ENCODE measurements at places on chromosomes 4 and X. TPM values are rescaled to one million over a fixed set of nuclear protein-coding genes. Genes with fewer than 3 reads are reported as not detected.

The BTC gene
- not detected for total RNA-seq

DNA sequence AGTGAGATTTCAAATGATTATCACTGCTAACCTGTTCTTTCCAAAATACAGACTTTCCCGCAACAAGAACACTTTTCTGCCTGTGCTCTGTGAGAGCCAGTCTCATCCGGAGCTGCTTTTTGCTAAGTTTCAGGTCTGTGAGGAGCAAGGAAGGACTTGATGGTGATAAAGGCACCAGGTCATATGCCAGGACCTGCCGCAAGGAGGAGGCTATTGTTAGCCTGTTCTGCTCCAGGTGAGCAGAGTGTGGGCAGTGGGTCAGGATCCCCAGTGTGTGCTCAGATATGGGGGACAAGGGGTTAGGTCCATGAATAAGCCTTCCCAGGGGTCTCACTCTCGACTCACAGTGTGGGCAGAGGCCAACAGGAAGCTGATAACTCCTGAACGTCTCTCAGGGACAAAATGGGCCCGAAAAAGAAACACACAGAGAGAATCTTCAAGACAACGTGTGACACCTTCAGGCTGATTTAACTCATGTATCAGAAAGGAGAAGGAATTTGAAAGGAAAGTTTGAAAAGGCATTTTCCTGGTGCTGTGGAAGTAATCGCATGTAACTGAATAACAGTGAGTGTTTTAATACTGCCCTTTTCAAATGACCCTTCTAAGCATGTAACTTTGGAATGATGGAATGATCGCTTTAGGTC is 57.7 kb upstream of the PDLIM3 start:
- H3K27ac ChIP-seq, result no peak overlapping the region
- DNase-seq, result no peak
- H3K27me3 ChIP-seq, result peaks cover 3% of the 10 kb centered on the region
- no peak overlapping the region for H3K4me3 ChIP-seq

DNA sequence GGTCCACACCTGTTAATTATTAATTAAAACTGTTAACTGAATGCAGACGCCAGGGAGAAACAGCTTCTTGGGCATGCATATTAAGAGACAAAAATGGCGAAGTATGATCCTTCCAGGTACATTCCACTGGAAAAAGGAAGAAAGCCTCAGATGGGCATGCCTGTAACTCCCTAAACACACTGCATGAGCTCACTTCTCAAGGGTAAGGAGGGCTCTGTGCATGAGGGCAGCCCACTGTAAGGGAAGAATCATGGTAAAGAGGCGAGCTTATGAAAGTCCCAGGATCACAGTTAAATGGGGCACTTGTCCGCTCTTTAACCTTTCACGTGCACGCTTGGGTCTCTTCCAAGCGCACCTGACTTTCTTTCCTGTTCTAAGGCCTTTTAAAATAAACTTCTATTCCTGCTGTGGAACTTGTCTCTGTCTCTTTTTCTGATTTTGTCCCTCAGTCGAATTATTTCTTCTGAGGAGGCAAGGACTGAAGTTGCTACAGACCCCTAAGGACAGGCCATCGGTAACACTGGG is 321.7 kb downstream of the PPP1R2C start:
- no peak overlapping the region for H3K27ac ChIP-seq
- H3K27me3 ChIP-seq, result no peaks in the 10 kb centered on the region
- H3K4me1 ChIP-seq, result no peaks in the 10 kb centered on the region
- H3K4me3 ChIP-seq, result no peak overlapping the region

The SSR4 gene
- total RNA-seq, result 118 TPM

- H3K4me3 ChIP-seq, result no peak overlapping the region
- no peak for DNase-seq
- H3K4me1 ChIP-seq, result no peaks in the 10 kb centered on the region
- no peaks in the 10 kb centered on the region for H3K27me3 ChIP-seq
- no peak overlapping the region for H3K27ac ChIP-seq
Observed at GRCh38 chr4:139007640-139008039, 7.9 kb upstream of the NOCT start.

DNA sequence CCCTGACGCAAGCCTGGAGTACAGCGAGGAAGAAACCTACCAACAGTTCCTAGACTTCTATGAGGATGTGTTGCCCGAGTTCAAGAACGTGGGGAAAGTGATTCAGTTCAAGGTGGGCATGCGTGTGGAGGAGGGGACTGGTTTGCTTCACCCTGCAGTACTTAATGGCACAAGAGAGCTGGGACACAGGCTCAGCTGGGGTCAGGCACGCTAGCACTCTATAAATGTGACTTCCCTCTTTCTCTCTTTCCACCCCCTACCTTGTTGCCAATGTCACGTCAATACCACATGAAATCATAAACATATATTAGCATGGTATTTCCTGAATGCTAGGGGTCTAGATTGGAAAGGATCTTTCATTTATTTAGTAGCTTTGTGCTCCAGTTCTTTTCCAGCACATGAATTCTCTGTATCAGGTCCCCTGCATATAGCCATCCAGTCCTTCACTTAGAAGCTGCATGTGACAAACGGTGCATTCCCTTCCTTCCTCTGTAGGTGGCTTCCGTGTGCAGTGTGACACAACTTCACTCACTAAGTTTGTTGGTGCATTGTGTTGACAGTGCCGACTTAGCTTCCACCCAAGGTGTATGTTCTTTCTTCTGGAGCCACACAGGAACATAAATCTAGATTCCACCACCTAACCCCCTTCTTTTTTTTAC is 25.6 kb downstream of the ZRSR2 start:
- no peaks in the 10 kb centered on the region for H3K27me3 ChIP-seq
- peak; percentile 33 for DNase-seq
- H3K4me1 ChIP-seq, result peaks cover 4% of the 10 kb centered on the region

GRCh38 chr4:145177511-145177905 is 2.9 kb downstream of the OTUD4 start:
- no peaks in the 10 kb centered on the region for H3K4me1 ChIP-seq
- peak overlapping the region; percentile 58 for H3K27ac ChIP-seq
- peaks cover 4% of the 10 kb centered on the region for H3K36me3 ChIP-seq
- no peaks in the 10 kb centered on the region for H3K27me3 ChIP-seq

The SPANXN3 gene
- total RNA-seq, result not detected

- no peaks in the 10 kb centered on the region for H3K4me1 ChIP-seq
- DNase-seq, result no peak
- H3K27me3 ChIP-seq, result 0 out of 2 replicates have a peak, but pooled peaks cover 2% of the 10 kb centered on the region
Observed at GRCh38 chr4:100983426-100983825, 363.9 kb downstream of the PPP3CA start.

The ETDB gene
- total RNA-seq, result not detected

- no peaks in the 10 kb centered on the region for H3K27me3 ChIP-seq
- H3K36me3 ChIP-seq, result no peaks in the 10 kb centered on the region
- peak overlapping the region; percentile 70 for H3K27ac ChIP-seq
- peak; percentile 77 for DNase-seq
Observed at GRCh38 chr4:24024605-24025004, 134.8 kb upstream of the PPARGC1A start.

GRCh38 chrX:153459986-153460385 is 10.4 kb downstream of the HAUS7 start:
- H3K4me1 ChIP-seq, result no peaks in the 10 kb centered on the region
- H3K36me3 ChIP-seq, result peaks cover under 1% of the 10 kb centered on the region
- H3K27me3 ChIP-seq, result no peaks in the 10 kb centered on the region
- no peak overlapping the region for H3K4me3 ChIP-seq
- peak; percentile 79 for DNase-seq
- H3K27ac ChIP-seq, result no peak overlapping the region

DNA sequence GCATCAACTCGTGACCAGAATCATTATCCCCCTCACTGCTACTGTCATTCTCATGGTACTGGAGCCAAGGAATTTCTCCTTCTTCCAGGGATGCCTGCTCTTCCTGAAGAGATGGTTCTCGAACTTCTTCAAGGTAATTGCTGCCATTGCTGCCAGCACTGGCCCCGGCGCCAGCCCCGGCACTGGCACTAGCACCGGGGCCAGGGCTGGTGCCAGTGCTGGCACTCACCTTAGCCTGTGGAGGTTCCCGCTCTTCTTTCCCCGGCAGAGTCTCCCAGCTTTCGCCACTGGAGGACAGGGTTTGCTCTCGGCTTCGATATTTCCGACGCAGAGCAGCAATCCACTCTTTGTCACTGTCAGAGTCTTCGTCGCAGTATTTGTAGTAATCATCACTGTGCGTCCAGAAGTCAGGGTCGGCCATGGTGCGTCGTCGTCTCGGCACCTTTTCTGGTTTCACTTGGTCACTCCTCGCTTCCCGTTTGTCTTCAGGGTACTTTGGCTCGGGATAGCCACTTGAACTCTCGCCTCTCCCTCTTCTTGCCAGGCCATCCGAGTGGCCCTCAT is 3.4 kb downstream of the PJA1 start:
- H3K4me1 ChIP-seq, result no peaks in the 10 kb centered on the region
- no peak overlapping the region for H3K4me3 ChIP-seq
- no peak for DNase-seq

DNA sequence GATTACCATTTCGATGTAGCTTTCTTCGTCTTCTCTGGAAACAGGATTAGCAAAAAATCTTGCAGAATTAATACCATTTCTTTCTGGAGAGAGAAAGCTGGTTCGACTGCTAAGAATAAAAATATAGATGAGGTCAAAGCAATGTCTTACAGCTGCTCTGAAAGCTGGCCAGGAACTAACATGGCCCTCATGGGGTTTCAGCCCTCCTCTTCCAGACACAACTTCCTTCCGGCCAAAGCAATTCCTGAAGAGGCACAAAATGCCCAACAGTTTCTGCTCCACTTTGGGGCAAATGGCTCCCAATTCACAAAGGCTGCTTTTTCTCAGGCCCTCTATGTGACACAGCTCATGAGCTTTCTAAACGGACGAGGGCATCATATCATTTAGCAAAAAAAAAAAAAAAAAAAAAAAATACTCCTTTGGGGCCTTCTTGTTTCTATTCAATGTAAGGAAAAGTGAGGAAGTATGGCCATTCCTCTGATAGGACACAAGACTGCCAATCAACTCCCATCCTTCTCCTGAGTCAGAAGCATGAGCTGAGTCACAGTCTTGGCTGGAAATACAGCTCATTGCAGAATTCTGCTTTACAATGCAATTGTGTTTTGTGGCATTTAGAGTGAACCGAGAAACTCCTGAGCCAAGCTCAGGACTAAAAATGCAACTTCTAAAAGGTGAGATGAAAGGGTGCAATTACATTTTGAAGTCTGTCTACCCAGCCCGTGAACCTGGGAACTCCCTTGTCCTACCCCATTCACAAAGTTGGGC is 42.7 kb upstream of the CTAG2 start:
- H3K4me3 ChIP-seq, result no peak overlapping the region

The RBMX2 gene
- total RNA-seq, result 8.8 TPM

- DNase-seq, result no peak
- H3K4me1 ChIP-seq, result peaks cover 5% of the 10 kb centered on the region
Observed at GRCh38 chr4:123114915-123115756, 192.7 kb upstream of the NUDT6 start.

DNA sequence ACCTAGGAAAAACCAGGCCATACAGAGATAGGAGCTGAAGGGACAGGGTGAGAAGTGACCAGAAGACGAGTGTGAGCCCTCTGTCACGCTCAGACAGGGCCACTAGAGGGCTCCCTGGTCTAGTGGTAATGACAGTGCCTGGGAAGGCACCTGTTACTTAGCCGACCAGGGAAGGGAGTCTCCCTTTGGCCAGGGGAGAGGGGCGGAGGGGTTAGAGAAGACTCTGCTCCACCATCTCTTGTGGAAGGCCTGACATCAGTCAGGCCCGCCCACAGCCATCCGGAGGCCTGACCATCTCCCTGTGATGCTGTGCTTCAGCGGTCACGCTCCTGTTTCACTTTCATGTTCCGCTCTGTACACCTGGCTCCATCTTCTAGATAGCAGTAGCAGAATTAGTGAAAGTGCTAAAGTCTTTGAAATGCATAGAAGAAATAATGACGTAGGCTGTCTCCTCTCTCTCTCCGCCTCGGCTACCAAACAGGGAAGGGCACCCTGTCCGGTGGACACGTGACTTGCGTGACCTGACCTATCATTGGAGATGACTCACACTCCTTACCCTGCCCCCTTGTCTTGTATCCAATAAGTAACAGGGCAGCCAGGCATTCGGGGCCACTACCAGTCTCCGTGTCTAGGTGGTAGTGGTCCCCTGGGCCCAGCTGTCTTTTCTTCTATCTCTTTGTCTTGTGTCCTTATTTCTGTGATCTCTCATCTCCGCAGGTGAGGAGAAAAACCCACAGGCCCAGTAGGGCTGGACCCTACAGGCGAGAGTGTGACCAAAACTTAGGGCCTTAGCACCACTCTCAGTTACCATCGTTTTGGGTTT is 26.7 kb downstream of the HTT-AS start:
- peak; percentile 39 for DNase-seq
- no peak overlapping the region for H3K27ac ChIP-seq
- H3K4me3 ChIP-seq, result no peak overlapping the region
- H3K4me1 ChIP-seq, result no peaks in the 10 kb centered on the region
- peaks cover 12% of the 10 kb centered on the region for H3K27me3 ChIP-seq

GRCh38 chr4:7286170-7286569 is 93.8 kb downstream of the SORCS2 start:
- H3K27ac ChIP-seq, result no peak overlapping the region
- no peak for DNase-seq
- no peaks in the 10 kb centered on the region for H3K4me1 ChIP-seq
- H3K4me3 ChIP-seq, result no peak overlapping the region

Measured in IMR-90 (cell line).